Upper lobe of right lung (tissue), 1 donor: ENCODE measurements at places on chromosomes 7 and 10. TPM values are rescaled to one million over a fixed set of nuclear protein-coding genes. Genes with fewer than 3 reads are reported as not detected.
A peak's percentile ranks its signal among the peaks of the same experiment; 100 is the strongest.

- DNase-seq = no peak
Measured at GRCh38 chr10:24513155-24513554, 210.5 kb downstream of the ARHGAP21 start.

GRCh38 chr7:1802899-1803298 is 132.8 kb downstream of the ELFN1 start:
- DNase-seq = peak; percentile 16

- DNase-seq = no peak
Measured at GRCh38 chr10:56823849-56824248, 462.8 kb upstream of the ZWINT start.

GRCh38 chr7:47147213-47147631 is 434.7 kb downstream of the TNS3 start:
- DNase-seq = peak; percentile 67

DNA sequence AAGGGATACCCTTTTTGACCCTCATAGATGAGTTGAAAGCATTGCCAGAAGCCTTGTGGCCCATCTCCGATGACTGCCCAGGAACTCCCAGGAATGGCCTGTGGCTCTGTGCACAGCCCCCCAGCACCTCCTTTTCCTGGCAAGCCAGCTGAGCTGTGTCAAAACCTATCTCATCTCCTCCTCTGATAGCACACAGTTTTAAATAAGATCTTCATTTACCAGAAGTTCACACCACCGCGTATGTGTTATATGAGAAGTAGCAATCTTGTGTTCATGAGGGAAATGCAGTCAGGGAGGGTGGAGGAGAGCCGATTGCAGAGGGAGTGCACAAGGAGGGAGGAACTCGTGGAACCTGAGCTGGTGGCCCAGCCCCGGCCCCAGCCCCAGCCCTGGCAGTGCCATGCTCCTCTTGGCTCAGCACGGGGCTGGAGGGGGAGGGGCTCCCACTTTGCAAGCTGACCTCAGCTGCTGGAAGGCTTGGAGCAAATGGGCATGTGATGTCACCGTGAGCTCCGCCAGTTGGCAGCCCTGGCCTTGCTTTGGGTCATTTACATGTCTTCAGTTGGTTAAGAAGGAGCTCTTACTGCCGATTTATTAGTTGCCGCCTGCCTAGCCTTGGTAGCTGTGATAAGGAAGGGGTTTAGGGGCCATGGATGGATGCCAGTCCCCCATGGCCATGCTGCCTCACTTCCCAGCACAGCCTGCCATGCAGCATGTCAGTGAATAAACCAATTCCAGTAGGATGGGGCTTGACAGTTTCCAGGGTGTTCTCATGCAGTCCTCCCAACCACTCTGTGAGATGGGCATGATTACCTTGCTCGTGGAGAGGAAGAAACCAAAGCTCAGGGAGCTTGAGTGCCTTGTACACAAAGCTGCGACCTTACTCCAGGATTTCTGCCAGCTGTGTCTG is 20.0 kb downstream of the UNC5B start:
- peak; percentile 77 for DNase-seq

- DNase-seq = no peak
Measured at GRCh38 chr7:101558742-101559325, 70.3 kb downstream of the MYL10 start.

DNA sequence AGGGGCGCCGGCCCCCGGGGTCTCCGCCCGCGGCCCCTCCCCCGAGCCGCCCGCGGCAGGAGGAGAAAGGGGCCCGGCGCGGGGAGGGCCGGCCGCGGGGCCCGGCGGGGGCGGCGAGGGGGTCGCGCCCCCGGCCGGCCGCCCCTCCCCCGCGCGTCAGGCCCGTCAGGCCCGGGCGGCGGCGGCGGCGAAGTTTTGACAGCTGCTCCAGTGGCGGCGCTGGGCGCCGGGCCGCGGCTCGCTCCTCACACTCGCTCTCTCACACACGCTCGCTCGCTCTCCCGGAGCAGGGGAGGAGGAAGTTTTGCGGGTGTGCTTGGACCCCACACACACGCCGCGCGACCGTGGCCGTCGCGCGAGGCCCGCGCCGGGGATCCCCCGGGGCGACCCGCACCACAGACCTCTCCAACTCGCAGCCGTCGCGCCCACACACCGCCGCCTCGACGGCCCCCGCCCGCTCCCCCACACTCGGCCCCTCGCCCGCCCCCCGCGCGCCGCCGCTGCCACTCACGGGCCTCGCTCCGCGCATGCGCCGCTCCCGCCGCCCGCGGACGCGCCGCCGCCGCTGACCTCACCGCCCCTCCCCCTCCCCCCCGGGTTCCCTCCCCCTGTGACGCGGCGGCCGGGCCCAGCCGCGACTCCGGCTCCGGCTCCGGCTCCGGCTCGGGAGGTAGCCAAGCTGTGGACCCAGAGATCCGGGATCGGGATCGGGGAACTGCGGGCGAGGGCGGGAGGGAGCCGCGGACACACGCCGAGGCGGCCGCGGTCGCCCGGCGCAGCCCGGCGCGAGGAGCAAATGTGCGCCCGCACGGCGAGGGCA is 518 bp upstream of the KMT2C start:
- peak; percentile 96 for DNase-seq

GRCh38 chr7:111527545-111527944 is 34.7 kb downstream of the IMMP2L start:
- no peak for DNase-seq

GRCh38 chr7:132548489-132549078 is 27.7 kb downstream of the PLXNA4 start:
- no peak for DNase-seq

DNA sequence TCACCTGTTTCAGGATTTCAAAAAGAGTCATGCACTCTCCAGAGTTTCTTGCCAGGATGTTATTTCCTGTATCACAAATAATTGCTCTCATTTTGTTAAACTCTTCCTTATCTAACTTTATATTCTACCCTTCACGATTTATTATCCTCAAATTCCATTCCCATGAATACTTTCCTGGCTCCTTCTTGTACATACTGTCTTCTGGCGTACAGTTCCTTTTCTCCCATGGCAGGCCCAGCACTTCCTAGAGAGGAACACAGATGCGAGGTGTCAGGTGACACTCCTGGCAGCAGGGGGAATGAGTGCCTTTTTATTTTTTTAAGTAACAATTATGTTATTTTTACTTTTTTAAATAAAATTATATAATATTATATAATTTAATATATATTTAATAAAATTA is 411.9 kb downstream of the TFEC start:
- DNase-seq = no peak

- DNase-seq = no peak
Measured at GRCh38 chr7:69665369-69665768, 67.1 kb downstream of the AUTS2 start.

DNA sequence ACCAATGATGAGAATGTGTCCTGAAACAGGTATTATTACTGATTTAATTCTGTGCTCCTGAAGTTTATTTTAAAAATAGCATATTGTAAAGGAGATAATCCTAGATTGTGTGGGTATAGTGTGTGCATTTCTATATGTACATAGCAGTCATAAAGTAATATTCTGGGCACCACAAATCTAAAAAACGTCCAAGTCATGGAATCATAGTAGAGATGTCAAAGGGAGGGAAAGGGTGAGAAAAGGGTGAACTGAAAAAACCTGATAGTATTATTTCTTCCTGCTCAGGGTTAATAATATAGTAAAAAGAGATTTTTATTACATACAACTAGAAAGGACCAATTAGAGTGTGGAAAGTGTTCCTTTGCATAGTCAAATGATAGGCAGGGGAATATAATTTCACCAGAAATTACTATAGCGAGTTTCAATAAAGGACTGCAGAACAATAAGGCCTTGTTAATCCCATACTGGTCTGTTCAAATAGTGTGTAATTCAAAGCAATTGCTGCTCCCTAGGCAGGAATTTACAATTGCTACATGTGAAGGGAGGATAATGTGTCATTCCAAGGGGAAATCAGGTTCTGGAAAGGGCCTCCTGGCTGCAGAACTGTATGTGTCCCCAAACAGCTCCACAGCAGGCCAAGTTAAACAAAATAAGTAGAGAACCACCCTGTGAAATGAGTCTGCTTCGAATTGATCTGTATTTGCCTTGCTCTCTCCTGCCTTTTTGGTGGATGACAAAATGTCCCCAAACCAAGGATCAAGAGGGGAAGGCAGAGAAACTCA is 42.5 kb upstream of the KMT2E start:
- no peak for DNase-seq

- no peak for DNase-seq
Measured at GRCh38 chr7:24717247-24717622, 40.0 kb downstream of the GSDME start.

DNA sequence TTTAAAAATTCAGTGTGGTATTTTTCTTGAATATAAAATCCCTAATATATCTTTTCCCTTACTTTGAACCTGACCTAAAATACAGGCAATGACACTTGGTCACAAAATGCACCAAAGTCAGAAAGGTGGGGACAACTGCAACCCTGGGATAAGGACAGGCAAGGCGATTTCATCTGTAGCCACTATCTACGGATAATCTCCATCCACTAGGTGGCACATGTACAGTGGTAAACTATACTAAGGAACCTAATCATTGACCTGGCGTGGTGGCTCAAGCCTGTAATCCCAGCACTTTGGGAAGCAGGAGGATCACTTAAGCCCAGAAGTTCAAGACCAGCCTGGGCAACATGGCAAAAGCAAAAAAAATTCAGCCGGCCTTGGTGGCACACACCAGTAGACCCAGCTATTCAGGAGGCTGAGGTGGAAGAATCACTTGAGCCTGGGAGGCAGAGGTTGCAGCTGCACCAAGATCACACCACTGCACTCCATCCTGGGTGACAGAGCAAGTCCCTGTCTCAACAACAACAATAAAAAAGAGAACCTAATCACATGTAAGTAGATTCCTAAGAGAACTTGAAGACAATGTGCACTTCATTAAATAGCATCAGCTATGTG is 98.9 kb downstream of the KMT2C start:
- DNase-seq = no peak

GRCh38 chr10:4780782-4781181 is 45.2 kb upstream of the AKR1E2 start:
- no peak for DNase-seq

DNA sequence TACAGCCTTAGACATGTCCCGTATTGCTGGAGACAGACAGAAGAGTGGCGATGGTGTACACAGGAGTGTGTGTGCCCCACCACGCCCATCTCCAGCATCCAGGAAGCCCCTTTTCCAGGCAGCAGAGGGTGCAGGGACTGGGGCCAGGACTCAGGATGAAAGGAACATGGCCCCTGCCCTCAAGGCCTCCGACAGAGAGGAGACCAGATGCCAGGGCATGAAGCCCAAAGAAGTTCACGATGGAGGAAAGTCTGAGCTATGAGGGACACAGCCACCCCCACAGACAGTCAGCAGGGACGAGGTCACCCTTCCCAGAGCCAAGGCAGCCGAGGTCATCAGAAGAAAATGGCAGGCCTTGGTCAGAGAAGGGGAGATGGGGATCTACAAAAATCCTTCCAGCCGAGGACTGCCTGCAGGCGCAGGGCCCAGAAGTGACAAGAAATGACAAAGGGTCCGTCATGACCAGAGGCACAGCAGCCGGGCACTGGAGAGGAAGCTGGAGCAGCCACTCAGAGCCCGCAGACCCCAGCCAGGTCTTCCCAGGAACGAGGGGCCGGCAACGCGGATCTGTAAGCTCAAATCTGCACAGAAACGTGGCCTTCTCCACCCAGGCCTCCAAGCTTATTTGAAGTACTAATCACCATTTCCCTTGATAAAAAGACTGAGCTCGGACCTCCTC is 78.7 kb upstream of the PPP2R2D start:
- DNase-seq = peak; percentile 50

DNA sequence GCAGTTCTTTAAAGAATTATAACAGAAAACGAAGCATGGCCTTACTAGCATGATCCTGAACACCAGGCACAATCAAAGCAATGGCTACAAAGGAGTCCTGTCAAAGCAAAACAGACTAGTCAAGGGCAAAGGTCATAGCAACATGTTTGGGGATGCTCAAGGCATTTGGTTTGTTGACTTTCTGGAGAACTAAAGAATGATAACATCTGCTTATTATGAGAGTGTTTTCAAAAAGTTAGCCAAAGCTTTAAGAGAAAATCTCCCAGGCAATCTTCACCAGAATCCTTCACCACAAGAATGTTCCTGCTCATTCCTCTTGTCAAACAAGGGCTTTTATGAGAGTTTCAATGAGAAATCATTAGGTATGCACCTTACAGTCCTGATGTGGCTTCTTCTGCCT is 95.1 kb upstream of the CPXM2 start:
- no peak for DNase-seq

- DNase-seq = no peak
Measured at GRCh38 chr7:96624954-96625353, 84.7 kb downstream of the SEM1 start.

GRCh38 chr7:155375337-155376277 is 77.9 kb downstream of the INSIG1 start:
- DNase-seq = no peak

GRCh38 chr10:71805776-71806703 is 32.7 kb upstream of the VSIR start:
- no peak for DNase-seq

DNA sequence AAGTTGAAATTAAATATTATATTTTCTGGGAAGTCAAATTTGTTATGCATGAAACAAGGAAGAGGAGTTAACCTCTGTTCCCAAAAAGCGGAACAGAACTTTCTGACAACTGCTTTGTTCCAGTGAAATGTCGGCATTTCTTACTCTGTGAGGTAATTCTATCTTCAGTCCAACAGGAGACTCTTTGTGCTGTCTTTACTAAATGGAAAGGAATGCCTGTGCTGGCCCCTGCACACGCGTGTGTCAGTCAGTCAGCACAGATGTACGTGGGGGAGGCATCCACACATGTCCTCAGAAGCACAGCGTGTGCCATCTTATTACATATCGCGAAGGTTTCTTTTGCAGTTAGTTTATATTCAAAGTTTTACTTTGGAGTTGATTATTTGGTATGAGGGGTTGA is 37.5 kb downstream of the NET1 start:
- DNase-seq = no peak

GRCh38 chr7:2959103-2959680 is 84.5 kb downstream of the CARD11 start:
- DNase-seq = peak; percentile 60

GRCh38 chr7:76326646-76327233 is 24.3 kb downstream of the HSPB1 start:
- DNase-seq = no peak

The DPY19L1 gene
- total RNA-seq = 52.0 TPM

The LRCH4 gene
- total RNA-seq = 88.0 TPM

The TMEM270 gene
- not detected for total RNA-seq

The PNLIPRP2 gene
- total RNA-seq = not detected

The EIF3B gene
- total RNA-seq = 107 TPM

The LRRN3 gene
- 8.9 TPM for total RNA-seq

The UBE2H gene
- total RNA-seq = 69.1 TPM

The UPK3B gene
- total RNA-seq = 25.2 TPM

The RALA gene
- total RNA-seq = 53.4 TPM

The SFXN2 gene
- total RNA-seq = 12.0 TPM

The SFTPA1 gene
- total RNA-seq = 11,191 TPM

The OR2A7 gene
- 13.9 TPM for total RNA-seq

The COL26A1 gene
- 0.58 TPM for total RNA-seq

The DNAJC12 gene
- 1.6 TPM for total RNA-seq

The TMEM213 gene
- 9.6 TPM for total RNA-seq
